ENCODE measurements at places on chromosomes 7 and 10.

DNA sequence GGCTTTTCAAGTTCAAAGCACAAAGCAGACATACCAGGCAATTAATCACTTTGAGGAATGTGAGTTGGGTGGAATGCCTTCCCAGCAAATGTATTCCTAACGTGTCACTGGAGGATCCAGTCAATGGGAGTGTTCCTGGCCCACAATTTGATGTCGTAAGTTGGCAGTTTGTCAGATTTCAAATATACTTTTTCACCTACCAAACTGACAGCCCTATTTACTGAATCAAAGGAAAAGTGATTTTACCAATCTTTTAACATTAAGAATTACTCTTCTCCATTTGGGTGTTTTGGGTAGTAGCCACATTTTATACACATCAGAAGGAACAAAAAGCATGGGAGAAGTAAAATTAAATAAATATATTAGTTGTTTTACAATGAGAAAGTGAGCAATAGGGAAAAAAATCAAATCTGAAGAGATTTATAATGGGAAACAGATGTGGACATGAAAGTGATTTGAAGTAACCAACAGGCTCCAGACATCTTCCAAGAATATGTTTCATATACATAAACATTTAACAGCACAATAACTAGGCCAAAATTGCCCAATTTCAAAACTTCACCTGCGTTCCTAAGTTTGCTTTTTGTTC lies 222.9 kb downstream of the MTERF1 start:
- no peak for DNase-seq

GRCh38 chr10:15197276-15197675 lies 28.8 kb upstream of the NMT2 start:
- no peak for DNase-seq

DNA sequence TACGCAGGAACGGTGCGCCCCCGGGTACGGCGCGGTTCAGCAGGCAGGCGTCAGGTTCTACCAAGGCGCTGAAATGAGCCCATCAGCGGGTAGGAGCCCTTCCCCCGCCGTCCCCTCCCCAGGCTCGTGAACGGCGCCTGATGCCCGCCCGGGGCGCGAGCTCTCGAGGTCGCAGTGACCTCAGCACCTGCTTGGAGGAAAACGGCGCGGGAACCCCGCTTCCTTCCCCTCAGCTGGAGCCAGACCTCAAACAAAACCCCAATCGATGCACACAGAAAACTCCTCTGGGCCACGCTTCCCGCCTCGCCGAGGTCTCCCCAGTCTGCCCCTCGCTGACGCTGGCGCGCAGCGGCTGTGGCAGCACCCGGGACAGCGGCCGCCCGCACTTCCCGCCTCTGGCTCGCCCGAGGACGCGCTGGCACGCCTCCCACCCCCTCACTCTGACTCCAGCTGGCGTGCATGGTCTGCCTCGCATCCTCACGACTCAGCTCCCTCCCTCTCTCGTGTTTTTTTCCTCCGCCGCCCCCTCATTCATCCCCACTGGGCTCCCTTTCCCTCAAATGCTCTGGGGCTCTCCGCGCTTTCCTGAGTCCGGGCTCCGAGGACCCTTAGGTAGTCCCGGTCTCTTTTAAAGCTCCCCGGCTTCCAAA lies 514 bp upstream of the GAD2 start:
- DNase-seq = no peak

DNA sequence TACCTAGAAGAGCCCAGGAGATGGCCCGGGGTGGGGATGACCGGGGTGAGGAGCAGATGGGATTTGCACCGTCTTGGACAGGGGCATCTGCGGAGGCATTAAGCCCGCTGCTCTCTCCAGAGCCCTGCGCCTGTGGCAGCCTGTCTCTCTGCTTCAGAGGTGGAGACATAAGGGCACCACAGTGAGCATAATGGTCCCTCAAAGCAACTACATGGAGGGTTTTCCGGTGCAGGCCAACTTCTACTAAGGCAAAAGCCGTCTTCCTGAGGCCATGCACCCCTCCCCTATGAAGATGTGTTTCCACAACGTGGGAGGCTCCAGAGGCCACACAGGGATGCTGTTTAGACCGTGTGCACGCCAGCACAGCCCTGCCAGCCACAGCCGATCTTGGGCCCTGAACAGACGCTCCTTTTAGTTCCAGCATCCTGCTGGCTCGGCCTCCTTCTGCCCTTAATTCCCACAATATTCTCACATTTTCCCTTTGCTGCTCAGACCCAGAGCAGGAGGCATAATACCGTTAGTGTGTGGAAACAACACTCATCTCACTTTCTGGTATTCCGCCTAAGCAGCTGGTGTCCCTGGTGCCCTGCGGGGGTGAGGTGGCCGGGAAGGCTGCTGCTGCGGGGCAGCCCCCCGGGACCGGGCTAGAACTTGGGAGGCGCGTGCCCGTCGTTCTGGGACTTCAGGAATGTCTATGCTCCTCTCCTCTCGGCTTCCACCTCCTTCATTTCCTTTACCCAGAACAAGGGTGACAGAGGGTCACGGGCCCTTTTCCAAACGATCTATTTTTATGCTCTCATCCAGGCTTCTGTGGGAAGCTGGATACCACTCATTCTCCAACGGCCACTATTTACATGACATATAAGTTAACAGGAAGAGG lies 266.9 kb downstream of the TNS3 start:
- DNase-seq = no peak

DNA sequence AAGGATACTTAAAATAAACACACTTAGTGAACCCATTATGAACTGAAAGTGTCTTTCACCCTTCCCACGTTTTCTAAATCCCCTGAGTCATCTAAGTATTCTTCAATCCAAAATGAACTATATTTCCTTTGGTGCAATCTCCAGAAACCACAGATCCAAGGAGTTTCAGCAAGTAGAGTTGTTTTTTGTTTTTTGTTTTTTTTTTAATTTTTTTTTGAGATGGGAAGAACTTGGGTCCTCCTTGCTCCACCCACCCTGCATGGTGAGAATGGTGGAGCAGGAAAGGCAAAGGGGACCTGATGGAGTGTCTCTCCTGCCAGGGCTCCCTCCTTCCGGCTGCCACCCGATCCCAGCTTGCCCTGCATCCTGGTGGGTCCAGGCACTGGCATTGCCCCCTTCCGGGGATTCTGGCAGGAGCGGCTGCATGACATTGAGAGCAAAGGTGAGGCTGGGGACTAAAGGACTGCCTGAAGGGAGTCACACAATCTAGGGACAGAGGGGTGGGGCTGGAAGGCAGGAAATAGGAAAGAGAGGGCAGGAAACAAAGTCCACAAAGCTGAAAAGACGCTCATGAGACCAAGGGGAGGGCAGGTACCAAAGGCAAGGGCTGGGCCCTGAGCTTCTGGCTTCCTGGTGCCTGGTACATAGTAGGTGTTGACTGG lies 12.1 kb downstream of the ATG9B start:
- DNase-seq = no peak

DNA sequence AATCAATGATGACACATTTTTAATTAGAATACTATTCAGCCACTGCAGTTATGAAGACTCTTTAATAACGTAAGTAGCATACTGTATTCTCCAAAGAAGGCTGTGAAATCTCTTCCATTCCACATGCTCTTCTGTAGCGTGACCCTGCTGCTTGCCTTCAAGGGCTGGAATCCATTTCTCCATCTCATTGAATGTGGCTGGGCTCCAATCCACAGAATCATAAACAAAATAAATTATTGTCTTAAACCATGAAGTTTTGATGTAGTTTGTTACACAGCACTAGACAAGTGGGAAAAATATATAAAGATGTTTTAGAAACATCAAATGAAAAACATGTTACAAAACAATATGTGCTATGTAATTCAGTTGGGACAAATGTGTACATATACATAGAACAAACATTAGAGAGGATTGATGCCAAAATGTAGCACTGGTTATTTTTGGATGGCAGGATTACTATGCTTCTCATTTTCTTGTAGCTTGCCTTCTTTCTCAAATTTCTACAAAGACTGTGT lies 410.8 kb upstream of the PODXL start:
- DNase-seq = no peak

DNA sequence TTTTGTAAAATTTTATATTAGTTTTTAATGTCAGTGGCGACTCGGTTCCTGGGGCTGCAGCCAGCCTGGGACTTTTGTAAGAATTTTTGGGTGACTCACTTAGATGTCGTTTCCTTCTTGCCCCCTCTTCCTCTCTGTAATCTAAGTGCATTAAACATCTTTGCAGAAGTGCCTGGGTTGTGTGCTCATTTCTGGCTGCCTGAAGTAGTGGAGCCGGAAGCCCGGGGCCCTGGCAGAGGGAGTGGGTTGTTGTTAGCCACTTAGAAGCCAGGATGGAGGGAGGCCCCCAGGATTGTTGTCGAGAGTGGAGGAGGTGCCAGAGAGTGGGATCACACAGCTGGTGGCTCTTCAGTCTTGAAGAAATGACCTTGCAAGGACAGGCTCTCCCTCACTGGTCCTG lies 11.0 kb upstream of the TRIM8 start:
- no peak for DNase-seq

DNA sequence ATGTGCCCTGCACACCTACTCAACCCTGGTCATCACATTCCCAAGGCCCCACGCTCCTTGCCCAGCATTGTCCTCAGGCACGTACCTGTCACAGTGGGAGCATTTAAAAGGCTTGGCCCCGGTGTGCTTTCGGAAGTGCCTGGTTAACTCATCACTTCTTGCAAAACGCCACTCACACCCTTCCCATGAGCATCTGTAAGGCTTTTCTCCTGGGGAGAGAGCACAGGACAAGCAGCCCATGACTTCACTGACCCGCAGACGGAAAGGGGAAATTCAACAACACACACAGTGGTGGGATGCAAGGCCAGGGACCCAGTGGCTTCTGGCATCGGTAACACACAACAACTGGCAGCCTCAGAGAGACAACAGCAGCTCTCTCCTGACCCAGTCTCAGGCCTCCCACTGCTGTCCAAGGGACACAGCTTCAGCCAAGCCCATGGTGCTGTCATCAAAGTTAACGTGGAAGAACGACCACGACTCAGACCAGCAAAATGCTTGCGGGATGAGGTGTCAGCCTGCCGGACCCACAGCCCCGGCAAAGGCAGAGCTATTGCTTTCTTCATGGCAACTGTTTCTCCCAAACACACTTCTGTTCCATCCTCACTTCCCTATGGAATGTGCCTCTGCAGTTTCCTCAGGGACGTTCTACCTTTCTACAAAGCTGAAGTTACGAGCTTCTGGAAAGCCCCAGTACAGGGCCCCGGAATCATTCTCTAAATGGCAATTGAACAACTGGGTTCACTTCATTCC lies 4.8 kb downstream of the KLF6 start:
- no peak for DNase-seq

- DNase-seq = no peak
Observed at GRCh38 chr10:44388641-44389040, 3.7 kb upstream of the CXCL12 start.

- DNase-seq = no peak
Observed at GRCh38 chr7:104230606-104231005, 22.8 kb upstream of the ORC5 start.

DNA sequence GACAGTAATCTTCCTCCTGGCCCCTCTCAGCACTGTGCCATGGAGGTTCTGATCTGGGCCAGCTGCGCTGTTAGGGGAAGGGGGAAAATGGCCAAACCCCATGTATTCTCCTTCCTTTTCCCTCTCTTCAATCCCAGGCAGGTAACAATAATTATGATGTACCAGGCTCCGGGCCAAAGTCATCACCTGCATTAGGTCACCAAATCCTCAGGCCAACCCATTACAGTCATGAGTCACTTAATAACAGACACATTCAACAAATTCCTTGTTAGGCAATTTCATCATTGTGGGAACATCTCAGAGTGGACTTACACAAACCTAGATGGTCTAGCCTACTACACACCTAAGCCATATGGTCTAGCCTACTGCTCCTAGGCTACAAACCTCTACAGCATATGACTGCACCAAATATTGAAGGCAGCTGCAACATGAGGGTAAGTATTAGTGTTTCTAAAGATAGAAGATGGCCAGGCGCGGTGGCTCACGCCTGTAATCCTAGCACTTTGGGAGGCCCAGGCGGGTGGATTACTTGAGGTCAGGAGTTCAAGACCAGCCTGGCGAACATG lies 2.2 kb upstream of the HSPB1 start:
- DNase-seq = no peak

DNA sequence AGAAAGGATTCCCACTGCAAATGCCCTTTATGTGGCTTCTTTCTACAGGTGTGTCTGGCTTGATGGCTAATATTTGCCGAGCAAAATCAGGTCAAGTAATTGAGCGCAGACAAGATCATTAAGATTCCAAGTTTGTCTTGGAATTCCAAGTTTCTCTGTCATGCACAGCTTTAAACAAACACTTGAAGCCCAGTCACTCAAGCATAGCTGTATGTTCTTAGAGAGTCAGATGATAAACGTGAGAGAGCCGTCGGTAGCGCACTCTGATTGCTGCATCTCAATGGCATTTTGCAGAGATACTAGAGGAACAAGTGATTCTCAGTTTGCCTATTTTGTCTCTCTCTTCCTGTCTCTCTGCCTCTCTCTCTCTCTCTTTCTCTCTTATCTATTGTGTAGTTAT lies 658 bp downstream of the DMBT1 start:
- no peak for DNase-seq

DNA sequence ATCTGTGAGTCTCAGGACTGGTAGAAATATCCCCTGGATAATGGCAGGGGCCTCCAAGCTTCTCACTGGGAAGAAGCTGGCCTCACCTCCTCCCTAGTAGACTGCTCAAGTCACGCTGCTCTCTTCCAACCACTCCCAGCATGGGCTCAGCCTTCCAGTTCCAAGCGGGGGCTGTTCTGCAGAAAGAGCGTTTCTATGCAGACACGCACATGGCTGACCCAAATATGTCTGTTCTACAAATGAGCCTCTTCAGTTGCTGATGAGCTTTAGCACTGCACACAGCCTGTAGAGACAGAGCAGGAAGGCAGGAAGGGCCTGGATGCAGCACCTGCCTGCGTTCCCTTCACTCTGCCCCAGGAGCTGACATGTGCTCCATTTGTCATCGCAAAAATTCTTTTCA lies 523.9 kb upstream of the MGMT start:
- no peak for DNase-seq

- no peak for DNase-seq
Observed at GRCh38 chr10:109956454-109957091, 33.3 kb upstream of the XPNPEP1 start.

- peak; percentile 67 for DNase-seq
Observed at GRCh38 chr10:35336084-35336831, at the start of gene CCNY. Gene CCNY (plus strand): TSS chr10:35336509. CDS start chr10:35337054, 545 bp downstream.

DNA sequence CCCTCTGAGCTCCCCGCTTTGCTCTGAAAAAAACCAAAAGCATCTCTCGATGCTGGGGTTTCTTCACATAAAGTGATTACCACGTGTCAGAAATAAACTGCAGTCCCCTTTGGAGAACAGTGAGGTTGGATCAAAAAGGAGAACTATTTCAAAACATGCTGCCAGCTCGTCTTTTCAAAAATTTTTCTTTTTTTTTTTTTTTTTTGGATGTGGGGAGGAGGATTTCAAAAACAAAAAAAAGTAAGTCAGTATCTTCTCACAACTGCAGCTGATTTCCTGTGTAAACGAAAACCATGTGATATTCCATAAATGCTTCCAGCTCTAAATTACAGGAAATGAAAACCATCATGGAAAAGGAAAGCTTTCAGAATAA lies 155.0 kb upstream of the LYZL2 start:
- DNase-seq = no peak

All from stimulated activated CD8-positive, alpha-beta memory T cell treated with anti-CD3 and anti-CD28 coated beads, Interleukin-4, amount 100 ng/mL, for 1 hour (primary cell).